Omental fat pad (tissue), 4 donors: ENCODE measurements at places on chromosomes 3 and 15.
A peak's percentile ranks its signal among the peaks of the same experiment; 100 is the strongest.

DNA sequence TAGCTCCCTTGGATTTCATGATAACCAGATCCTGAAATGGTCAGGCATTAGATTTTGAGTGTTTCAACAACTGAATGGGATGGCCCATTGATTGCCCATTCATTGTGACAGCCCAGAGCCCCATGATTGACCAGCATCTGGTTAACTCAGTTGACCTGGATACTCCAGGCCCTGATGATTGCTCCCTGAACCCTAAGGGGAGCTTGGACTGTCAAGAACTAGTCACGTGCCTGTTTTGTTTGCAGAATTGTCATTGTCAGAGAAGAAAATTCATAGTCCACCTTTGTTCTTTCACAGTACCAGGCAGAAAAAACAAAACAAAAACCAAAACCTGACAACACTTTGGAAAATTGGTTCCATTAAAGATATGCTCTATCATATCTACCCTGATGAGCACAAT, 241.3 kb upstream of the ONECUT1 start:
- DNase-seq, result no peak

DNA sequence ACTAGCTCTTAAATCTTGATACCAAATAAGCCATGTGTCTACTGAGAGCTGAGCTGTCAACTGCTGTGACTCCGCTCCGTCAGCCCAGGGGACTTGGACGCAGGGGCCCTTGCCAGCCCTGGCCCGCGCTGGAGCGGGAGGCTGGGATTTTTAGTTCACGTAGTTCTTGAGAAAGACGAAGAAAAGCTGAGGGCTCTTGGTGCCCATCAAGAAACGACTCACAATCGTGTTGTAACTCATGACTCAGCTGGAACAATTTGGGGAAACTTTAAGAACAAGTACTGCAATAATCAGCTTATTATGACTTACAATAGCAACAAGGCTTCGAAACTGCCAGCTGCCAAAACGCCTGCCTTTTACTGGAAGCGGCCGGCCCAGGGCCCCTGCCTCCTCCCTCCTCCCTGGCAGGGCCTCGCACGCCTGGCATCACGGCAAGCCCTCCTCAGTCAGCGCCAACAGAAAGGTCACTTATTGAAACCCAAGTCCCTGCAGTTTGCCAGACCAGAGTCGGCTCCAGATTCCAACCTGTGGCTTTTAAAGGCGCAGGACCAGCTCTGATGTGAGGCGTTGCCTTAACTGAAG, 60.3 kb downstream of the RGMA start:
- peak; percentile 49 for DNase-seq

- peak; percentile 63 for DNase-seq
Observed at GRCh38 chr3:38454884-38455638, 1.4 kb downstream of the ACVR2B start.

DNA sequence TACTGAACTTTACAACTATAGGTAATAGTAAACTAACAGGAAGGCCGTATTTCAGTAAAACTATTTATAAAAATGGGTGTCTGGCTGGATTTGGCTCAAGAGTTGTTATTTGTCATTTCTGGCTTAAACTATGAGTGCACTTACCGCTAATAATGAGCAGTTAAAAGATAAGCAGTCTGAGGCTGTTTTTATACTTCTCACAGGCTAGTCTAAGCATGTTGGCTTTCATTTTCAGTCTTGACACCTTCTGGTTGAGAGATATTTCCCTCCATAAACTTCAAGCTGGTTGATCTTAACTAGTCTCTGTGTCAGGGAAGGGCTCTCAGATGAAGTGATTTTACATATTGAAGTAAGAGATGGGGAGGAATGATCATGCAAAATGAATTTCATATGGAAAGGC, 96.1 kb downstream of the RSRC1 start:
- no peak for DNase-seq

DNA sequence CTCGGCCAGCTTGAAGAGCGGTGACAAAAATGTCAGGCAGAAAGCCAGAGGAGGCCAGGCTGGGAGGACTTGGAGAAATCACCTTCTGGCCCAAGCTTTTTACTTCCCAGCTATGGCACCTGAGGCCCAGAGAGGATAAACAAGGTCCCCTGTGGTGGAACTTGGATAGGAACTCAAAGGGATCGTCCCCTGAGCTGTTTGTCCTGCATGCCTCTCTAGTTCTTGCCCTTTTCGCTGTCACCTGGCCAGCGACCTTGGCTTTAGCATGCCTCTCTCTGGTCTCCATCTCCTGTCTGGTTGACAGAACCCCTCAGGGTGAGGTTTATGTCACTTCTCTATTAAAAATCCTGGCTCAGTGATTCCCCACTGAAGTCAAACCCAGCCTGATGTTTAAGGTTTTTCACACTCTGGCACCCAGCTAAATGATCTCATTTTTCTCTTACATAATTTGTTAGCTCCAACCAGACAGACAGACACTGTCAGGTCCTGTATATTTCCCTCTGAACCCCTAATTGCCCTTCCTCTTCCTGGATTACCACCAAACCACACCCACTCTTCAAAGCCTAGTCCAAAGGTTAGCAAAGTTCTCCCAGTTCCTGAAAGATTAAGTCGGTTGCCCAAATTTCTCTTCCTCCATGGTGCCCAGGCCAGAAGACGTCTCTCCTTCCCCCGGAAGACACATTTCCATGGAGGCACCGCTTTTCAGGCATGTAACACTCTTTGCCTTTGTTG, 169.1 kb downstream of the FAM43A start:
- DNase-seq, result no peak

GRCh38 chr3:52218937-52219650, 6.4 kb downstream of the TLR9 start:
- DNase-seq, result no peak
